ENCODE measurements at places on chromosomes 2 and 18. TPM values are rescaled to one million over a fixed set of nuclear protein-coding genes. Genes with fewer than 3 reads are reported as not detected.

GRCh38 chr2:225471482-225471881, 72.0 kb downstream of the NYAP2 start:
- DNase-seq: no peak

DNA sequence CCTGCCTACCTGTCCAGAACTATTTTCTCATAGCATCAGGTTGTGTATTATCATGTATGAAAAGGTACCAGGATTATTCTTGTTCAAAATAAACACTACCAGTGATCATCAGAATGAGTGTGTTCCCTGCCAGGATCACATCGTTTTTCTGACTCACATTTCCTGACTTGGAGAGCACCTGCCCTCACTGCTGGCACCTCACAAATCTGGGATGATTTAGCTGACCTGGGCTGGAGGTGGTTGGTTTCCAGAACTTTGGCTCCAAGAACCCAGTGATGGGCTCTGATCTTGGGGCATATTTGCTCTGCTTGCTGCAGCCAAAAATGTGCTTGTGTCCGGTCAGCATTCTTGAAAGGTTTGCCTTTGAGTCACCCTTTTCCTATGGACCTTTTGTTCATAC, 836.3 kb upstream of the ACVR2A start:
- no peak for DNase-seq

- no peak for DNase-seq
These were observed 158.7 kb upstream of the NCKAP5 start for GRCh38 chr2:133726973-133727372.

DNA sequence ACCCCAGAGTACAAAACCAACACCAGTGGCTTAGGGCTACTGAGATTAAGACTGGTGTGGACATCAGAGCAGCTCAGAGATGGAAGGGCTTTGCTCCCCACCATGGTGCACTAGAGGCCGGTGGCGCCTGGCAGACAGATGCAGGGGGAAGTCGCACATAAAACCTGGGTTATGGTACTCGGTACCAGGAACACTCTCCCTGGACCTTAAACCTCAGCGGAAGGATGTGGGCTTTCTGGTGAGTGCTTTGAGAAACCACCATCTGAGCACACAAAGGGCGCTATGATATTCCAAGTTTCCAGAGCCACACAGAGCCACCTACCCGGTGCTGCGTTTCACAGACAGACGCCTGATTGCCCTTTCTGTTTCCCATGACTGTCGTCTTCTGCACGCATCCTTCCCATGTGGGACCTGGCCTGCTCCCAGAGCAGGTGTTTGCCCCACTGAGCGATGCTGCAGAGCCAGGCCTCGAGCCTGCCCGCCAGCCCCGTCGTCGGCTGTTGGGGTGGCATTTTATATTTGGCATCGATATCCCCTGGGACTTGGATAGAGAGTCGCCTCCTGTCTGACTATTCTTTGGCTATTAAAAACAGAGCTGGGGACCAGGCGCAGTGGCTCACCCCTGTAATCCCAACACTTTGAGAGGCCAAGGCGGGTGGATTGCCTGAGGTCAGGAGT, 89.5 kb upstream of the ODC1 start:
- DNase-seq: no peak

Gene ZNF512
- 31.1 TPM for total RNA-seq

Gene CRYGC
- not detected for total RNA-seq

Gene ALLC
- not detected for total RNA-seq

Gene DNAJC5G
- 0.18 TPM for total RNA-seq

- no peak for DNase-seq
These were observed 203.7 kb downstream of the HDAC4 start for GRCh38 chr2:239197146-239197545.

Gene CCDC121
- 1.9 TPM for total RNA-seq

Gene CDCA7
- 66.6 TPM for total RNA-seq

GRCh38 chr2:220185766-220186305, 558.4 kb downstream of the SLC4A3 start:
- no peak for DNase-seq

GRCh38 chr2:66013456-66013855, 421.5 kb upstream of the MEIS1 start:
- DNase-seq: no peak

Gene EMILIN2
- total RNA-seq: 13.0 TPM

Gene IL1R2
- not detected for total RNA-seq

DNA sequence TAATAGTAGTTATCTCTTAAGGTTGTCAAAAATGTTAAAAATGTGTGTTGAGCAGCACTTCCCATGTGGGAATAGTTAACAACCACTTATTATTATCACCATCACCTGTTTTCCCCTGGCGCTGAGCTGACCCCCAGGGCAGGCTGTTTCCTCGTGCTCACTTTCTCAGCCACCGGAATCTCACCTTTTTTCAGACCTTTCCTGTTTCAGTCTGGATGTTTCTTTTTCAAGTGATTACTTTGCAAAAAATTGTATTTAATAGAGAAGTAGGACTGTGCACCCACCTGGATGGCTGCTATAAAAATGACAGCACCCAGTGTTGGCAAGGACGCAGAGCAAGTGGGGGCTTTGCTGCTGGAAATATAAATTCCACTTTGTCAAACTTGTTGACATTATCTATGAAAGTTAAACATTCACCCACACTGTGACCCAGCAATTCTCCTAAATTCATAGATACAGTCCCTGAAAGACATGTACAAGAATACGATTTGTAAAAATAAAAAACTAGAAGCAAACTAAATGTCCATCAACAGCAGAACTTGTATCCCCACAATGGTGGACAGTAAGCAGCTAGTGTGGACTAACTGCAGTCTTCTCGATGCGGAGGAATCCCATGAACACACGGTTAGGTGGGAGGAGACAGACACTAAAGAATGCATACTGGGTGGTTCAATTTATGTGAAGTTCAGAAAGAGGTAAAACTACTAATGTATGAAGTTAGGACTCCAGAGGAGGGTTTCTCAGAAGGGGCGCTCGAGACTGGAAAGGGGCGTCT, 66.5 kb downstream of the SOWAHC start:
- no peak for DNase-seq

- no peak for DNase-seq
These were observed 374.1 kb downstream of the TGIF1 start for GRCh38 chr18:3824101-3824500.

GRCh38 chr2:176907341-176907740, 305.3 kb upstream of the HNRNPA3 start:
- no peak for DNase-seq

GRCh38 chr2:233062946-233063268, 2.8 kb downstream of the INPP5D start:
- DNase-seq: no peak

DNA sequence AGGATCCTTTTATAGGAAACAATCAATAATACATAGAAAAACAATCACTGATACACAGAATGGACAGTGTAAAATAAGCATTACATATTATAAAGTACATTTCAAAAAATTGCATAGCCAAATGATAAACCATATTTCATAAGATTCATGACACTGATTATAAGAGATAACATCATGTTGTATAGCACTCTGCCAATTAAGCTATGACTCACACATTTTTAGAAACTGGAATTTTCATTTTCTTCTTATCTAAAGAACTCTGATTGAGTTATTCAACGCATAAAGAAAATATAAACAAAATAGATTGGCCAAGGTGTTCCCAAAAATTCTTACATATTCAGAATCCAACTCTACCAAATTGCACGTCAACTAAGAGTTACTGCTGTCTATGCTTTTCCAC, 5.9 kb downstream of the EPB41L3 start:
- no peak for DNase-seq

- DNase-seq: no peak
These were observed 10.2 kb downstream of the ALPG start for GRCh38 chr2:232416521-232417470.

Gene VAMP8
- 55.4 TPM for total RNA-seq

Gene COL3A1
- 0.76 TPM for total RNA-seq

GRCh38 chr2:31107591-31108300, 30.5 kb downstream of the GALNT14 start:
- no peak for DNase-seq

DNA sequence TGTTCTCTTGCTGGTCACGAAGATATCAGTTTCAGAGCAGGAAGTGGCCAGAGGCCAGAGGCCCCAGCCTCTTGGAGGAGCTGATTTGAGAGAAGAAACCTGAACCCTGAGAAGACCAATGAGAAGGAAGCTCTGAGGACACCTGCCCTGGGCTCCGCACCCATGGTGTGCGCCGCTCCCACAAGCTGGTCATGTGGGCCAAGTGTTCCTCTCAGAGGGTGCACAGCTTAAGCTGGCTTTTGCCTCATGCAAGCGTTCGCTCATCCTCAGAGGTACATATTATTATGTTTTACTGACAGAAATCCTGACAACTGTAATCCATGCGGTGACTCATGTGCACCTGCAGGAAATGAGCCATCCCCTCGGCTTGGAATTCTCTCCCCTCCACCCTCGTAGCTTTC, 316.1 kb upstream of the MYT1L start:
- DNase-seq: no peak

DNA sequence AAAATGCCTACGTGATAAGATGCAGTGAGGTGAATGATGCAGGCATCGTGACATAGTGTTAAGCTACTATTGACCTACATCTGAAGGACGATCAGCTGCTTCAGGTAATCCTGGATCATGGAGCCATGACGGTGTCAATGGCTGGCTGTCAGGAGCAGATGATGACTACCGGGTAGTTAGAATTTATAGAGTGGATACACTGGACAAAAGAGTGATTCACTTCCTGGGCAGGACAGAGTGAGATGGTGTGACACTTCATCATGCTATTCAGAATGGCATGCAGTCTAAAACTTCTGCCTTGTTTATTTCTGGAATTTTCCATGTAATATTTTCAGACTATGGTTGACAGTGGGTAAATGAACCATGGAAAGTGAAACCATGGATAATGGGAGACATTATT, 29.5 kb downstream of the METTL8 start:
- DNase-seq: no peak

Gene IMPACT
- total RNA-seq: 48.3 TPM
